Esophagus mucosa (tissue), 1 donor: ENCODE measurements at places on chromosomes 16 and 17. TPM values are rescaled to one million over a fixed set of nuclear protein-coding genes. Genes with fewer than 3 reads are reported as not detected.

- no peak for ATAC-seq
These were observed 172.0 kb upstream of the CIBAR2 start for GRCh38 chr16:85284141-85284817.

Gene TMEM92
- 0.88 TPM for total RNA-seq

DNA sequence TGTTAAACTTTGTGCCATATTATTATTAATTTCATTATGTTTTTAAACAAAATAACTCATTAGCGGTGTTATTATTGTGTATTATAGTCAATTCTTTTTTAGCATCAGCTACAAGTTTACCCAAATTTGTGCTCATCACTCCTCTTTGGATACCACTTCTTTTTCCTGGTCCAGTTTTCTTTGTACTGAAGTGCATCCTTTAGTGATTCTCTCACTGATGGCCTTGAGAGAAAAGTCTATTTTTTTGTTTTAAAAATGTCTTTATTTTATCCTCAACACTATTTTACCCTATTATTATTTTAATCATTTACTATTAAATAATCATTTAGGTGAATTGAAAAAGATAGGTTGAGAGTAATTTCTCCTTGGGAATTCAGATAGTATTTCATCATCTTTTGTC lies 99.2 kb downstream of the RGS9 start:
- ATAC-seq, result no peak

- ATAC-seq, result no peak
These were observed at the start of gene LCAT for GRCh38 chr16:67943619-67944504. TSS of gene LCAT (minus strand) at chr16:67944120. CDS start at chr16:67944101, 19 bp downstream.

Gene COQ9
- total RNA-seq, result 44.6 TPM
